CD4-positive, CD25-positive, alpha-beta regulatory T cell (primary cell): ENCODE measurements at places on chromosomes 16 and 17.

GRCh38 chr16:10039220-10040096 is 142.8 kb downstream of the GRIN2A start:
- no peak for DNase-seq

GRCh38 chr17:4719684-4720221 is 9.3 kb downstream of the ARRB2 start:
- no peak for DNase-seq

GRCh38 chr16:12390644-12391043 is 413.0 kb downstream of the CPPED1 start:
- DNase-seq = no peak

- DNase-seq = no peak
These were observed 6.1 kb downstream of the SLC35G3 start for GRCh38 chr17:35188111-35188510.

DNA sequence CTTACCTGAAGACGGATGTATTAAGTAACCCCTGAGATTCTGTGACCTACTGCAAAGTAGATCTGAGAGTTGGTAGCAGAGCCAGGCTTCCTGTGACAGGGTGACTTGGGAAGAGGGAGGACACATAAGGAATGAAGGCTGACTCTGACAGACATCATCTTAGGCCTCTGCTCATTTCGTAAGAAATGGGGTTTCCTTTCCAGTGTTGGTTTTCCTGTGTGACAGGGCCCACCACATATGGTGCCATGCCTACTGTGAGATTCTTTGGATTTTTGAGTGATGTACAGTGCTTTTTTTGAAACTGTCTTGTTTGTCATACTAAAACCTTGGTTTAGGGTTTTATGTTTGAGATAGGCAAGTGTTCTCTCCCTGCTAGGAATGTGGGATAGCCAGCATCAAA is 12.7 kb downstream of the LIG3 start:
- no peak for DNase-seq

- DNase-seq = no peak
These were observed 192.8 kb upstream of the WSCD1 start for GRCh38 chr17:5877366-5877765.

GRCh38 chr16:88004391-88004790 is 53.2 kb downstream of the BANP start:
- DNase-seq = no peak

DNA sequence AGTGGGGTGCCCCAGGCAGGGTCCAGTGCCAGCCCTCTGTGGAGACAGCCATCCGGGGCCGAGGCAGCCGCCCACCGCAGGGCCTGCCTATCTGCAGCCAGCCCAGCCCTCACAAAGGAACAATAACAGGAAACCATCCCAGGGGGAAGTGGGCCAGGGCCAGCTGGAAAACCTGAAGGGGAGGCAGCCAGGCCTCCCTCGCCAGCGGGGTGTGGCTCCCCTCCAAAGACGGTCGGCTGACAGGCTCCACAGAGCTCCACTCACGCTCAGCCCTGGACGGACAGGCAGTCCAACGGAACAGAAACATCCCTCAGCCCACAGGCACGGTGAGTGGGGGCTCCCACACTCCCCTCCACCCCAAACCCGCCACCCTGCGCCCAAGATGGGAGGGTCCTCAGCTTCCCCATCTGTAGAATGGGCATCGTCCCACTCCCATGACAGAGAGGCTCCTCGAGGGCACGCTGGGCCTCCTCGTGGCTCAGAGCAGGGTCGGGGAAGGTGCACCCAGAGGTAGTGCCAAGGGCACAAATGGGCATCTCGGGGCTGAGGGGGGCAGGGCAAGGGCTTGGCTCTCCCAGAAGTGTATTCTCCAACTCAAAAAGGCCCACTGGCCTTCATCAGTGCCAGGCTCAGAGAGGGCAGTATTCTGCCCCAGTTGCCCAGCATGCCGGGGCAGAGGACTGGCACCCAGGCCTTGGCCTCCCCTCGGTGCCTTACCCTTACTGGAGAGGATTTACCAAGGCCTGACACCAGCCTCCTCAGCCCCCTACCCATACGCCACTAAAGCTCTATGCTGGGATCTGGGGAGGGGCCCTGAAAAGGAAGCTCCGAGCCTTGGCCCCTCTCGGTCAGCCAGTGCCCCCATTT is at the start of gene CDH5:
Gene CDH5, plus strand, starts transcription at position 259 of the 867 bp plus-strand sequence. CDS start 12,647 bp downstream, outside the sequence.
- no peak for DNase-seq

GRCh38 chr16:88499836-88500251 is 46.8 kb downstream of the ZFPM1 start:
- no peak for DNase-seq

GRCh38 chr17:66981983-66982508 is 17.5 kb downstream of the CACNG4 start:
- DNase-seq = no peak
